ENCODE measurements at places on chromosomes 4 and X.

DNA sequence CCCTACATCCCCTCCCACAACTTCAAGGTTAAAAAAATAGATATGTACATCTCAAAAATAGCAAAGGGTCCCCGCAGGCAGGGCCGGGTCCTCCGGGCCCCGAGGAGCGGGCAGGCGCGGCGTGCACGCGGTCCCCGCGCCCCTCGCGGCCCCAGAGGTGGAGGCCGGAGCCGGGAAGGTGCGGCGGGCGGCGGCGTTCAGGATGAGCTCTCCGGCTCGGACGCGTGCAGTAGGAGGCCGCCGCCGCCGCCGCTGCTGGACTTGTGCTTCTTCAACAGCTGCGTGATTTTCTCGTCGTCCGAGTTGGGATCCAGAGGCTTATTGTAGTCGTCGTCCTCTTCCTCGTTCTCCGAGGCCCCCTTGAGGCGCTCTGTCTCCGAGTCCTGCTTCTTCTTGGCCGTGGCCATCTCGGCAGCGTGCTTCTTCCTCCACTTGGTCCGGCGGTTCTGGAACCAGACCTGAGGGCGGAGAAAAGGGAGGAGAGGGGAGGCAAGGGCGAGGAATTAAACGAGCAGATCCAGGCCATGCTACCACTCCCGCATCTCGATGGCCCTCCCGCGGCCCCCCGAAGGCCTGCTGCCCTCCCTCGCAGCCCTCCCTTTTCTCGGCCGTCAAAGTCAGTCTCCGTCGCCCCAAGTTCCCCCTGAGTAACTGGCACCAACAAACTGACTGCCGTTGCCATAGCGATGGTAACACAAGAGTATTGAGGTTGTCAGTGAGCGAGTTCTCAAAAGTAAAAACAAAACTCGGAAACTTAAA is 5.8 kb downstream of the NKX6-1 start:
- DNase-seq = no peak

DNA sequence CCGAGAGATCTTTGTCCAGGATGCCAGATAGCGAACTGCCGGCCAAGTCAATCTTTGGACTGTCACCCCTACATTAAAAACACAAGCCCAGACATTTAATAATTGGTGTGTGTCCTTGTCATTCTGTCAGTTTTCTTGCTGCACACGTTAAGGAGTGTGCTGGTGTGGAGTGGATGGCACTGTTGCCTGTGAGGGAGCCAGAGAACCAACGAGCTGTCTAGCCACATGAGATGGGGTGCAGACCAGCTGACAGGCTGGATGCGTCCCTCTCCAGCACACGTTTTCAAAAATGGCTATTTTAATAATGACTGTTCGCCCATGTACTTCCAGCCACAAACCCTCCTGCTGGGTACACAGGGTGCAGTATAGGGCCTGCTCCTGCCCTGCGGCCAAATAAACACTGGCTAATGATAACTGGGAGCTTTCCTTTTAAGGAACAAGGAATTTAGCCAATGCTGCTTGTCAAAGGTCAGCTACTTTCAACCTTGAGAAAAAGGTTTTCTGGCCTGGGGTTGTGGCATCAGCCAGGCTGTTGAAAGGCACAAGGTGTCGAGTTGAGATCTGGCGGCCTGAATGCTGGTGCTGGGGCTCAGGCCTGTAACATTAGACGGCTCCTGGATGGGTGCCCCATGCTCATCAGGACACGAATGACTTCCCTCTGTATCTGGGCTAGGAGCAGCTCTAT is 54.0 kb upstream of the MAP3K15 start:
- DNase-seq = no peak

GRCh38 chr4:121182296-121182695 is 18.2 kb upstream of the TNIP3 start:
- DNase-seq = no peak

GRCh38 chrX:116009861-116010710 is 160.5 kb upstream of the AGTR2 start:
- no peak for DNase-seq

DNA sequence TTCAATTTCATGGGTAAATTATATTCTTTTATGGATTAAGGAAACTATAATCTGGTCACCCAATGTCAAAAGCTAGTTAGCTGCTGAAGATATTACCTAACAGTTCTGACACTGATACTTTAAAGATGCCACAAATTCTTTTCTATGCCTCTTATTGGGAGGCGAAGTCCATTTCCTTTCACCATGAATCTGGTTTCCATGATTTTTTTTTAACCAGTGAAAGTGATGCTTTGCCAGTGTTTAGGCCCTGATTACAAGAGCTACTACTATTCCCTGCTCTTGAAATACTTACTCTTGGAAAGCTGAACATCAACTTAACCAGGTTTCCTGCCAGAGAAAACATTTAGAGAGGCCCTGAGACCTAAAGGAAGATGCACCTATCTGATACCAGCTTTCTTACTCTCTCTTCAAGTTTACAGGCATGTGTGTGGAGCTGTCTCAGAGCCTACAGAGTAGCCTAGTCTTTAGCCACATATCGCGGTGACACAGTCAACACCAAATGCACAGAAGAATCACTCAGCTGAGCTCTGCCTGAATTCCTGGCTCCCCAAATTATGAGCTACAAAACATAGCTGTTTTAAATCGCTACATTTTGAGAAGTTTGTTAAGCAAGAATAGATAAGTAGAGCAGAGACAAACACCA is 1280.8 kb downstream of the PCDH7 start:
- no peak for DNase-seq

GRCh38 chr4:110596431-110596830 is 26.4 kb downstream of the PITX2 start:
- DNase-seq = no peak

DNA sequence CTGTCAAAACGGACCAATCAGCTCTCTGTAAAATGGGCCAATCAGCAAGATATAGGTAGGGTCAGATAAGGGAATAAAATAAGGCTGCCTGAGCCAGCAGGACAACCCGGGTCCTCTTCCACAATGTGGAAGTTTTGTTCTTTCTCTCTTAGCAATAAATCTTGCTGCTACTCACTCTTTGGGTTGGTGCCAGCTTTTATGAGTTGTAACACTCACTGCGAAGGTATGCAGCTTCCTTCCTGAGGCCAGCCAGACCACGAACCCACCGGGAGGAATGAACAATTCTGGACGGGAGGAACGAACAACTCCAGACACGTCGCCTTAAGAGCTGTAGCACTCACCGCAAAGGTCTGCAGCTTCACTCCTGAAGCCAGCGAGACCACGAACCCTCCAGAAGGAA is 287.8 kb downstream of the RAPGEF2 start:
- no peak for DNase-seq

GRCh38 chr4:187307131-187307530 is 583.5 kb upstream of the FAT1 start:
- DNase-seq = no peak
